ENCODE measurements at places on chromosomes 2 and 18.

GRCh38 chr2:86628091-86628522 is 4.4 kb upstream of the RNF103 start:
- peak; percentile 64 for DNase-seq

DNA sequence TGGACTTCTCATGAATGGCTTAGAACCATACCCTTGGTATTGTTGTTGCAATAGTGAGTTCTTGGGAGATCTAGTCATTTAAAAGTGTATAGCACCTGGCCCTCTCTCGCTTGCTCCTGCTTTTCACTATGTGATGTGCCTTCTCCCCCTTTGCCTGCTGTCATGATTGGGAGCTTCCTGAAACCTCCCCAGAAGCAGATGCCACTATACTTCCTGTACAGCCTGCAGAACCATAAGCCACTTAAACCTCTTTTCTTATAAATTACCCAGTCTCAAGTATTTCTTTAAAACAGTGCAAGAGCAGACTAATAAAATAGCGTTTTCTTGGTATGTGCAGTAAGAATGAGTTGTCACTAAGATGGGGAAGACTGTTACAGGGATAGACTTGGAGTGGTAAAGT is 31.6 kb downstream of the BAZ2B start:
- no peak for DNase-seq

- no peak for DNase-seq
Observed at GRCh38 chr2:202848813-202849212, 22.8 kb downstream of the ICA1L start.

GRCh38 chr2:184689638-184690037 is 91.3 kb downstream of the ZNF804A start:
- DNase-seq: no peak

GRCh38 chr2:26982102-26982742 is 11.8 kb downstream of the MAPRE3 start:
- DNase-seq: peak; percentile 80

DNA sequence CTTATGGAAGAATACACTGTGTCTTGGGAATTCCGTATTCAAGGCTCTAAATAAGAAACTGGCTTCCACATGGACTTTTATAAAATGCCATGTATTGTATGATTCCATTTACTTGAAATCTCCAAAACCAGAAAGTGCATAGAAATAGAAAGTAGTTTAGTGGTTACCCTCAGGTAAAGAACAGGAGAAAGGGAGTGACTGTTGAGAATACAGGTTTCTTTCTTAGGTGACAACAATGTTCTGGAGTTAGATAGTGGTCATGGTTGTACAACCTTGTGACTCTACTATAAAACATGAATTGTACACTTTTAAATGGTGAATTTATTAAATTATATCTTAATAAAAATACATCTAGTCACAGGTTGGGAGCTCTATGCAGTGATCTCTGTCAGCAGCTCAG is 481.8 kb downstream of the SPAG16 start:
- no peak for DNase-seq

- DNase-seq: no peak
Observed at GRCh38 chr18:3172097-3172496, 47.7 kb downstream of the MYOM1 start.

DNA sequence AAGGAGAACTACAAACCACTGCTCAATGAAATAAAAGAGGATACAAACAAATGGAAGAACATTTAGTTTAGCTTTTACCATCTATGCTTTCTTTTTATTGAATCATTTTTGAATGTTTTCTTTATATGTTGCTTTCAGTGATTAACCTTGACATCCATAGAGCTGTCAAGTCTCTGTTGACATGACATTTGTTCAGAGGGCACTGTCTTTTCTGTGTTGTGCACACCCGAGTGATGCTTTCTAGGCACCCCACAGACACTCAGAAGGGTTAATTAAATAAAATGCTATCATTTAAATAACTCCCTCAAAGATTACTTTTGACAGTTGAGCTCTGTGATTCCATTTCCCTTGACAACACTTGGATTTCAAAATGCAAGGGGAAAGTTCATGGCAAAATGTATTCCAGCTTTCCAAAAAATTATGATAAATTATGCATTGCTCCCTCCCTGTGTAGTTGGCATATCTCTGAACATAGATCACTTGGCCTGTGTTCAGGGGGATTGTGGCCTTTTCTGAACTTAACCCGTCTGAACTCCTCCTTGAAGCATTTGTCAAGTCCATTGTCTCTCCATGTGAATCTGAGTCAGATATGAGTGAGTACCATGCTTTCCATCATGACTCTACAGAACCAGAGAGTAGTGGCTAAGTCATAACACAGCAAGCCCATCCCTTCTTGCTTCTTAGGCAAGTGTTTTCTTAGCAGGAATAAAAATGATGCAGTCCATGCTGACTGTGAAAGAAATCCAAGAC is 372.6 kb downstream of the RPRM start:
- DNase-seq: no peak

- DNase-seq: no peak
Observed at GRCh38 chr2:17245906-17246305, 272.3 kb downstream of the RAD51AP2 start.

- no peak for DNase-seq
Observed at GRCh38 chr2:239654266-239654665, 253.4 kb upstream of the HDAC4 start.

GRCh38 chr2:164009756-164010337 is 274.0 kb upstream of the FIGN start:
- no peak for DNase-seq

DNA sequence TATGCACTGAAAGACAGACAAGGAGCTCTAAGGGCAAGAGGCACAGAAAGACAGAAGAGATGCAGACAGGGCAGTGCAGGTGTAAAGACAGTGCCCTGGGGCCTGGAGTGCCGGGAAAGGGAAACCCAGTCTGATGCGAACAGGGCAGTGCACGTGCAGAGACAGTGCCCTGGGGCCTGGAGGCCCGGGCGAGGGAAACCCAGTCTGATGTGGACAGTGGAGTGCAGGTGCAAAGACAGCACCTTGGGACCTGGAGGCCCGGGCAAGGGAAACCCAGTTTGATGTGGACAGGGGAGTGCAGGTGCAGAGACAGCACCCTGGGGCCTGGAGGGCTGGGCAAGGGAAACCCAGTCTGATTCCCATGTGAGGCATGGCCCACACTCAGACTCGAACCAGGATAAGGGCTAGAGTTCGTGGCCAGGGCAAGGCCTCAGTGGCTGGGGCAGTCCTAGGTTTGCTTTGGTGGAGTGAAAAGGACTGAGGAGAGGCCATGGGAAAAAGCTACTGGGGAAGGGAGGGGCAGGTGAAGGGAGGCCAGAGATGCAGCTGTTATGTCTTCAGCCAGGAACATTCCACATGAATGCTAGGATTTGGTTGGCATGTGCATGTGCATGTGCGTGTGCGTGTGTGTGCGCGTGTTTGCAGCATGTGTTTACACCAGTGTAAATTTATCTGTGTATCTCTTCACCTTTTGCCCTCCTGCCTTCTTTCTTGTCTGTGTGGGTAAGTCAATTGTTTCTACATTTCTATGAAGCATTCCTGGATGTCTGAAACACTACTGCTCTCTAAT is 39.1 kb upstream of the DNMT3A start:
- DNase-seq: no peak

DNA sequence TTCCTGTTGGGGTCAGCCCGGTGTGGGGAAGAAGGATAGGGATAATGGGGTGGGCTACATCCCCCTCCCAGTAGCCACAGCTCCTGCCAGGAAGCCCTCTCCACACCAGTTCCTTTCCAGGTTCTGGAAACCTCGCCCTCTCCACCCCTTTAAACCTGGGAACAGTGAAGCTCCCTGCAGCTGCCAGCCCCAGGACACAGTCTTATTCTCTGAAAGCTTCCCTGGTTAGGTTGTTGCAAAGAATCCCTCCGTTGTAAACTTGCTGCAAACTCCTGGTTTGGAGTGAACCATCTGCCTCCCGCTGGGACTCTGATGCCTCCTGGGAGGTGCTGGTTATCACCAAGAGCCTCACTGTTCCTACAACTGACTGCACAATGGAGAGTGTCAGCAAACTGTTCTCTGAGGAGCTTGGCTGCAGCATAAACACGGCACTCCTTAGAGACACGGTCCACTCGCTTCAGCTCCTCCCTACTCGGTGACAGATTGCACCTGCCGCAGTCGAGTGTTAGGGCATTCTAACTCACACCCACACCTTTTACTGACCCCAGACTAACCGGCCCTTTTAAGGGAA is 261.8 kb upstream of the RAB6C start:
- DNase-seq: no peak

DNA sequence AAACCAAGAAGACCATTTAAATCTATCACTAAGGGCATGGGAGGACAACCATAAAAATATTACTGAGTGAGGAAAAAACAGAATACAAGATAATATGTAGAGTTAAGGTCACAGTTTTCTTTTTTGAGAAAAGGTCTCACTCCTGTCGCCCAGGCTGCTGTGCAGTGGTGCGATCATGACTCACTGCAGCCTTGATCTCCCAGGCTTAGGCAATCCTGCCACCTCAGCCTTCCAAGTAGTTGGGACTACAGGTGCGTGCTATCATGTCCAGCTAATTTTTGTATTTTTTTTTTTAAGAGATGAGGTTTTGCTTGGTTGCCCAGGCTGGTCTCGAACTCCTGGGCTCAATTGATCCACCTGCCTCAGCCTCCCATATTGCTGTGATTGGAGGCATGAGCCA is 24.0 kb downstream of the POLR1A start:
- no peak for DNase-seq

DNA sequence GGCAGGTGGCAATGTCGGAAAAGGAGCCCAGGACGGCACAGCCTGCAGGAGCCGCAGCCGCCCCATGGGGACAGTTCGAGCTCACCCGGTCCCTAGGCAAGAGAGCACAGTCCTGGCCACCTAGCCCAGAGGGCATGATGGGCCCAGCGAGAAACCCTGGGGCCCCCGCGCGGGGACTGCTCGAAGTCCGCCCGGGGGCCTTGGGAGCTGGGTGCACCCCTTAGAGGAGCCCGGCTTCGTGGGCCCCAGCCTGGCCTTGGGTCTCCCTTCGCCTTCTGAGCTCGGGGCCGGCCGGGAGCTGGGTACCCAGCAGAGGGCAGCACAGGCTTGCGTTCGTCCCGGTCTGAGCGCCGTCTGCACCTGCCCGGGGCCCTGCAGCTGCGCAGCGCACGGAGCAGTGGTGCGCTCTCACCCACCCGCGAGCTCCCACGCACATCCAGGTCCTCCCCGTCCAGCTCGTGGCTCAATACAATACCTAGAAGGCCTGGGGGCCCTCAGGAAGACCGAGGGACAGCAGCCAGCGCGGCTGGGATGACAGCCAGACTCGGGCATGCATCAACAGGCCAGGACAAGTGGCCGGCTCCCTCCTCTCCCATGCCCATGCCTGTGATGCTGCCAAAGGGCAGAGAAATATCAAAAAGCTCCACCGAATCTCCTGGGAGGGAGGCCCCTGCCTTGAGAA is 96.2 kb upstream of the ZNF532 start:
- peak; percentile 69 for DNase-seq

GRCh38 chr2:189627789-189628188 is 33.5 kb upstream of the ASNSD1 start:
- DNase-seq: no peak

DNA sequence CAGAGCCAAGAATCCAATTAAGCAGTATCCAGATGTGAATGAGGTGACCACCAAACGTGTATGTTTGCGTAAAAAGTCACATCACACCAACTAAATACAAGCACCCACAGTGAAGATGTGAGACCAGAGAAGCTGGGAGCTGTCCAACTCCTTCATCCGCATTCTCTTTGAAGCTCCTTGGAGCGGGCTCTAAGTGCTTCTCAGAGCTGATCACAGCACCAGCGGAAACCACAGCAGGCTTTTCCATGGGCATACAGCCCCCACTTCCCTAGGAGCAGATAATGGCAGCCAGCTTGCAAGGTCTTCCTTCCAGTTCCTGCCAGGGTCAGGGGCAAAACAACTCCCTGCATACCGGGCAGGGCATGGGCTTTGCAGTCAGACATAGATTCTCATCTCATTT is 36.4 kb downstream of the REEP1 start:
- peak; percentile 39 for DNase-seq

- DNase-seq: no peak
Observed at GRCh38 chr2:159551806-159552205, 64.5 kb downstream of the BAZ2B start.

GRCh38 chr2:6945087-6945813 is 28.0 kb downstream of the RNF144A start:
- no peak for DNase-seq

DNA sequence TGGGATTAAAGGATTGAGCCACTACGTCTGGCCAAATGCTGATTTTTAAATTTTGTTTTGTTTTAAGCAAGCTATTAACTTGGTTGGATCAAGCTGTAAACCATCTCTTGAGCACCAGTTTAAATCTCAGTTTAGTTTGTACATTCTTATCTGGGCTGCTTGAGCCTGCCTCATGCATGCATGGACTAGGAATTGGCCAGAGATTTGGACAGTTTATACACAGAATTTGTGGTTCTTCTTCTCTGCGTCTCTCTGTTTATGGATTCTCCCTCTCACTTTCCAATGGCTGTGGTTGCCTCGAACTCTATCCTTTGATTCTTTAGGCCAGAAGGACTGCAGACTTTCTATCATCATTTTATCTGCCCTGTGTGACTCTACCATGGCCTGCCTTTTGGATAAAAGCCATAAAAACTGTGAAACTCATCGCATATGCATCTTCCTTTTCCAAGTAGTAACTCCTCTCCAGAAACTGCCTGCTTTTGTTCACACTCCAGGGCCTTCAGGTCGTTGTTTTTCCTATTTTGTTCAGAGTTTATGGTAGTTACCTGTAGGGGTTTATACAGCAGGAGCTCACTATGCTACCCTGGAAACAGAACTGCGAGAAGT is 32.5 kb upstream of the PLB1 start:
- DNase-seq: no peak

- no peak for DNase-seq
Observed at GRCh38 chr2:28096421-28096820, 205.9 kb downstream of the BABAM2 start.

- DNase-seq: no peak
Observed at GRCh38 chr18:35750929-35751328, 169.4 kb downstream of the GALNT1 start.

DNA sequence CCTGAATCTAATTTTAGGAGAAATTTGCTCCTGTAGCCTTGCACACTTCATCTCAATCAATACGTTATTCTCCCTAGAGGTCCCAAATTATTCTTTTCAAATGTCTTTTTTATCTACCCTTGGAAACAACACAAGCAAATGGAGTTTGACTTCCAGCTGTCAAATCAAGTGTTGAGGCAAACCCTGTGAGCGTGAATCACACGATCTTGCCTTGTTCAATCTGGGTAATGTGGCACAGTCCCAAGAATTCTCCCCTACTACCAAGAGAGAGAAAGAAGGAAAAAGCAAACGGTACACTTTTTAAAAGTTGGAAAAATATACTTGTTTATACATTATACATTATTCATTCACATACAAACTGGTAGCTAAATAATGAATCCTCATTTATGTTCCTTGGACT is 2035.3 kb upstream of the CELF4 start:
- DNase-seq: no peak

- DNase-seq: no peak
Observed at GRCh38 chr2:26532301-26533250, 54.7 kb upstream of the OTOF start.
